ENCODE measurements at places on chromosomes 16 and 17.

DNA sequence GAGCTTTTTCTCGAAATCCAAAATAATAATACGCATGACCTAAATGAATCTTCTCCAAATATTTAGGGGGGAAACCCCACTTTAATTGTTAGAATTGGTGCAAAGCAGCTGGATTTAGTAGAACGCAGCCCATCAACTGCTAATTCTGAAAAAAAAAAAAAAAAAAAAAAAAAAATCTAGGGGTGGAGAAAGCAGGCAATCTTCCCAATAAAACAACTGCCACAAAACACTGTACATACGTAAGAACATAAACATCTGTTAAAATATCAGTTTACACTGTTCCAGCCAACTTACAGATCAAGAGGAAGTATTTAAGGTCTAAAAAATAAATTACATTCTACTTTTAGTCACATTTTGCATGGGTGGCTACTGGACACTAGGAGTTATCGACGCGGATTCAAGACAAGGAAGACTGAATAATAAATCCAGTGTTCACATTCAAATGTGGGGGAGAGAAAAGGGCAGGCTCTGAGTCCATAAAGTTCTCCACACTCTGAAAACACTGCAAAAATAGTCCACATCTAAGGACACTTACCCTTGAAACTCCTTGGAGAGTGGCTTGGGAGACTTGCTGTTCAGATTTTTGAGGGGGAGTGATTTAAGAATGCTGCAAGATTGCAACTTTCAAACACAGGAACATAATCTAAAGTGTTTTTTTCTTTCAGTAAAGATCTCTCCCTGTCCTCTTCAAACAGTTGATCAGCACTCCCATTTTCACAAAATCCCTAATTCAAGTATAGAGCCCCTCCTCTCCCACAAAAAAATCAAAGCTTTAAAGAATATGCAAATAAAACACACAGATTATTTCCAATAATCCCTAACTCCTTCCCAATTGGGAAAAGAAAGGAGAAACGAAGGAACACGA is 1.3 kb downstream of the APPBP2 start:
- DNase-seq: peak; percentile 64

DNA sequence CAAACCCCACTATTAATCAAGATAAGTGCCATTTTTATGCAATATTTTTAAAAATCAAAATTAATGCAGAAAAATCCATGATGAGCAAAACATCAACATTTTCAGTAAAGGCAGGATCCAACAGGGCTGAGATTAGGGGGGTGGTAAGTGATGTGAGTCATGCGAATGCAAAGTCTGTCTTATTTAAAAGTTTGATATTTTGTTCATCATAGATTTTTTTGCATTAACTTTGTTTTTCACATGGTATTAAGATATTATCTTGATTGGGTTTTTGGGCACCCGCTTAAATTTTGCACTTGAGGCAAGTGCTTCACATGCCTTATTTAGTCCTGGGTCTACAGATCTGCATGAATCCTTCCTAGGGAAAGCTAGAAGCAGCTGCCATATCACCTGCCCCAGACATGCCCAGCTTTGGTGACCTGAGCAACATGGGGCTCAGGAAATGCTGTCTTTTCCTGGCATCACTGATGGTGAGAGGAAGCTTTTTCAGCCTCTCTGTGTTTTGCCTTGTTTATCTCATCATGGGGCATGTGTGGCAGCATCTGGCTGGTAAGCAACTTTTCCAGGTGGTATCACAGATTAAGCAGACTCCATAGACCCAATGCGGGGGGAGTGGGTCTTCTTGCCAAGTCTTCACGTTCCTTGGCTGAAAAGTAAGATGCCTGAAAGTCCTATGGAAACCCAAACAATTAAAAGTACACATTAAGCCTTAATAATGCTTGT is 57.6 kb upstream of the NFAT5 start:
- DNase-seq: no peak

GRCh38 chr16:70551788-70552187 is 28.2 kb downstream of the SF3B3 start:
- no peak for DNase-seq

GRCh38 chr16:65070831-65071432 is 50.9 kb downstream of the CDH11 start:
- peak; percentile 90 for DNase-seq

- no peak for DNase-seq
Measured at GRCh38 chr17:64096037-64096436, 33.9 kb downstream of the ERN1 start.

GRCh38 chr16:70258946-70259345 is 7.2 kb upstream of the EXOSC6 start:
- DNase-seq: no peak

GRCh38 chr16:27894386-27894785 is 169.1 kb downstream of the GSG1L start:
- no peak for DNase-seq

DNA sequence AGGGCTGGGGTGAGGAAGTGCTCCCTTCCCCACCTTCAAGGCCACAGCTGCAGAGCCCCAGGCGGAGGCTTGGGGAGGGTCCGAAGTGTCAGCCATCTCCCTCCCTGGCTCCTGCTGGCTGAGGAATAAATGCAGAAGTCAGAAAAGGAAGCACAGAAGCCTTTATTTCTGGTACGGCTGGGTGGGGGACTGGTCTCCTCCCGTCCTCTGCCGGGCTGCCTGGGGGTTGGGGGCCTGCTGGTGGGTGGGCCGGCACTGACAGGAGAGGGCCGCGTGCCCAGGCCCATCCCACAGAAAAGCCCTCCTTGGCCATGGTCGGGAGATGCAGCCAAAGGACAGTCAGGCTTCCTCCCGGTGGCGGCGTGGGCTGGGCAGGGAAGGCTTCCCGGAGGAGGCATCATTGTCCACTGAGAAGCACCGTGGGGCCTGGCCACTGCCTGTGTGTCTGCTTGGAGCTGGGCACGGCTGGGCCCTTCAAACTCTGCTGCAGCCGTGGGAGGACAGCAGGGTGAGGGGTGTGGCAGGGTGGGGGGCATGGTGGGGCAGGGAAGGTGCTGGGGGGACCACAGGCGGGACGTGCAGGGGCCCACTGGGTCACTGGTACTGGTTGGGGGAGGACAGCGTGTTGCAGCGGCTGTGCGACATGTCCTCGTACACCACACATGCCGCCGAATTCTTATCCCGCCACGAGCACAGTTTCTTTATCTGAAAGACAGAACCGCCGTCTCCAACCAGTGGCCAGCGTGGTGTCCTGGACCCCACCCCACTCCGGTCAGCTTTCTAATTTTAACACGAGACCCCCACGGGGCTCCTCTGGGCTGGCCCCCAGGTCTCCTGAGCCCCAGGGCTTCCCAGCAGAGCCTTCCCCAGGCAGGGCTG is 2.4 kb downstream of the CD7 start:
- DNase-seq: no peak

GRCh38 chr17:81869221-81870130 is 1.7 kb downstream of the ARHGDIA start:
- DNase-seq: peak; percentile 59

GRCh38 chr16:87850009-87851006 is 19.0 kb downstream of the SLC7A5 start:
- peak; percentile 71 for DNase-seq

DNA sequence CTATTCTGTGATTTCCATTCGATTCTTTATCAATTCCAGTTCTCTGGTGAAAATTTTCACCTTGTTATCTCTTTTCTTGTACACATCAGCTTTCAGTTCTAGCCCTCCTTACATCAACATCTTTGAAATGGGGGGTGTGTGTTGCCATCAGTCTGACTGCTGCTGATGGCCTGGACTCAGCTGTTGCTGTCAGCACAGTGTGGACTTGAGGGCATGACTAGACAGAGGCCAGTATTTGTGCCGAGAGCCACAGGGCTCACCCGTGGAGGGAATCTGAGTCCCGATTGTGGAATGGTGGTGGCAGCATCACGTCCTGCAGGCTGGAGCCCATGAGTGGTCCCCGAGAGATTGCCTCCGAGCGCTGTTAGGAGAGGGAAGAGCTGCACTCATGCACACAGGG is 114.2 kb downstream of the RPTOR start:
- DNase-seq: no peak

- DNase-seq: no peak
Measured at GRCh38 chr16:9683677-9684076, 498.6 kb downstream of the GRIN2A start.

GRCh38 chr16:82187829-82188228 is 17.8 kb upstream of the MPHOSPH6 start:
- no peak for DNase-seq

GRCh38 chr17:44115585-44116415 is 7.6 kb downstream of the HDAC5 start:
- peak; percentile 76 for DNase-seq

DNA sequence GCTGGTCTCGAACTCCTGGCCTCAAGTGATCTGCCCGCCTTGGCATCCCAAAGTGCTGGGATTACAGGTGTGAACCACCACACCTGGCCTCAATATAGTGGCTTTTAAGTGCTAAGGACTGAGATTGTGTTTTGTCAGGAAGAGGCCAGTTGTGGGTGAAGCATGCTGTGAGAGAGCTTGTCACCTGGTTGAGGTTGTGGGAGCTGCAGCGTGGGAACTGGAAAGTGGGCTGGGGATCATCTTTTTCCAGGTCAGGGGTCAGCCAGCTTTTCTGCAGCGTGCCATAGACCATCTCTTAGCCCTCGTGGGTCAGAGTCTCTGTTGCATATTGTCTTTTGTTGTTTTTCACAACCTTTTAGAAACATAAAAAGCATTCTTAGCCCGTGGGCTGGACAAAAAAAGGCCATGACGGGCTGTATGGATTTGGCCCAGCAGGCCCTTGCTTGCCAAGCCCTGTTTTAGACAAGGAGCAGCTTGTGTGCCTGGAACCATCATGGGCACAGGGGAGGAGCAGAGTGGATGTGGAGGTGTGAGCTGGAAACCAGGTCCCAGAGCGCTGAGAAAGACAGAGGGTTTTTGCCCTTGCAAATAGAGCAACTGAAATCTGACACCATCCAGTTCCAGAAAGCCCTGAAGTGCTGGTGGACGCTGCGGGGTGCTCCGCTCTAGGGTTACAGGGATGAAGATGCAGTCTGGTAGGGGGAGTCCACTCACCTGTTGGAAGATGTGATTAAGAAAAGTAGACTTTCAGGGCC is 5.5 kb downstream of the BIRC5 start:
- no peak for DNase-seq

GRCh38 chr17:19833914-19834313 is 33.8 kb downstream of the ULK2 start:
- DNase-seq: no peak

GRCh38 chr17:78910497-78911284 is 7.7 kb upstream of the CEP295NL start:
- DNase-seq: no peak

DNA sequence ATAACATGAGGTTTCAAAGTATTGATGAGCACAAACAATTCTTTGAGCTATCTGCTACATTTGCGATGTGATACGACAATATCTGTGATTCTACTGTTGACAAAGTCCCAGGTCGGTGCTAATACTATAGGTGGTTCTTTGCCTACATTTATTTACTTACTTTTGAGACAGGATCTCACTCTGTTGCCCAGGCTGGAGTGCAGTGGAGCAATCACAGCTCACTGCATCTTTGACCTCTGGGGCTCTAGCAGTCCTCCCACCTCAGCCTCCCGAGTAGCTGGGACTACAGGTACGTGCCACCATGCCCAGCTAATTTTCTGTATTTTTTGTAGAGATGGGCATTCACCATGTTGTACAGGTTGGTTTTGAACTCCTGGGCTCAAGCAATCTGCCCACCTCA is 343.4 kb downstream of the SHISA9 start:
- DNase-seq: no peak

GRCh38 chr17:12729086-12729485 is 60.2 kb upstream of the ARHGAP44 start:
- DNase-seq: peak; percentile 62

- no peak for DNase-seq
Measured at GRCh38 chr17:58759522-58759921, 3.9 kb downstream of the PPM1E start.

GRCh38 chr16:87945351-87946042 is 5.7 kb upstream of the BANP start:
- DNase-seq: peak; percentile 53

- DNase-seq: no peak
Measured at GRCh38 chr16:27164352-27164751, 39.0 kb upstream of the KDM8 start.

DNA sequence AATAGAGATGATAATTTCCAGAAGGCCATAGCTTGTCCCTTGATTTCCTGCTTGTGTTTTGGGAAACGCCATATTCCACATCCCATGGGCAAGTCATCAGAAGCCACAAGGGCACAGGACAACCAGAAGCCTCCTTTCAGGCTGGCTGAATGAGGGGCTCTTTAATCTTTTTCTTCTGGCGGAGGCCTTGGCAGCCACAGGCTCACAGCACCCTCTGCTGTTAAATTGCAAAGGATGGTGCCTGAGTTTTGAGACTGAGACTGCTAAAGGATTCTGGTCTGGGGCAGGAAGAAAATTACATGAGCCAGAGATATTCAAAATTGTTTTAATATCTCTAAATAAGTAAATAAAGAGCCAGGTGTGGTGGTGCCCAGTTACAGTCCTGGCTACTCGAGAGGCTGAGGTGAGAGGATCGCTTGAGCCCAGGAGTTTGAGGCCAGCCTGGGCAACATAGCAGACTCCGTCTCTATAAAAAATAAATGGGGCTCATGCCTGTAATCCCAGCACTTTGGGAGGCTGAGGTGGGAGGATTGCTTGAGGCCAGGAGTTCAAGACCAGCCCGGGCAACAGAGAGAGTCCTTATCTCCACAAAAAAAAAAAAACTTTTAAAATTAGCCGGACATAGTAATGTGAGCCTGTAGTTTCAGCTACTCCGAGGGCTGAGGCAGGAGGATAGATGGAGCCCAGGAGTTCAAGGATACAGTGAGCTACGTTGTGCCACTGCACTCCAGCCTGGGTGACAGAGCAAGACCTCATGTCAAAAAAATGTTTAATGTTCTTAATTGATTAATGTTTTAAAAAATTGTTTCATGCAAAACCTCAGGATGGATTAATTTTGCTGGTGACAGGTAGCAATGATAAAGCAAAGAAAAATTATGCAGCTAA is 26.3 kb downstream of the AARSD1 start:
- DNase-seq: peak; percentile 83

DNA sequence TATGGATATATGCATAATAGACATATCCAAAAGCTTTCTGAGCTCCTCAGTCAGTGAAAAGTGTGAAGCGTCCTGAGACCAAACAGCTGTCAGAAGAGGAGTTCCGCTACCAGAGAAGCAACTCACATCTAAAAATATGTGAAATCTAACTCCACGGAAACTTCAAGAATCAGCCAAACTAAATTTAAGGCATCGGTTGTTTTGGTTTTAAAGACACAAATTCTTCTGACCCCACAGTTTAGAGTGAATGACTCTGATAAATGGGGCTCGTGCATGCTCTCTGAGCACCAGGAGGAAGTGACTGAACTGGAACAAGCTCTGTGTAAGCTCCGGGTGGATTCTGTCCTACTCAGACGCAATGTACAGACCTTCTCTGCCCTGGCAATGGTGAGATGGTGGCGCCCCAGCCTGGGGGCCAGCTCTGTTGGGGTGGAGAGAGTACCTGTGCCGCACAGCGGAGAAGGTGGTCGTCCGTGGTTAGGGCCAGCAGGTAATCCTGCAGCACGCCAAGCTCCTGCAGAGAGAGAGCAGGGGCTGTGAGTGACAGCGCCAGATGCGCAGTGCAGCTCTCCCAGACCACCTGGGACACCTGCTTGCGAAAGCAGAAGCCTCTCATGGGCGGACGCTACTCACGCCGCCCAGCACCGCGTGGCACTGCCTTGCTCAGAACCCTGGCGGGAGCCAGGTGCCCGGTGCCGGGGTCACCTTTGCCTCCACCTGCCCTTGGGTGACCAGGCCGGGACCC is 44.4 kb upstream of the ATP2A3 start:
- DNase-seq: no peak

All from adipocyte (in vitro differentiated cells).